ENCODE measurements at places on chromosomes 5 and 9.

- DNase-seq: no peak
Observed at GRCh38 chr5:109788596-109788995, 98.9 kb downstream of the MAN2A1 start.

DNA sequence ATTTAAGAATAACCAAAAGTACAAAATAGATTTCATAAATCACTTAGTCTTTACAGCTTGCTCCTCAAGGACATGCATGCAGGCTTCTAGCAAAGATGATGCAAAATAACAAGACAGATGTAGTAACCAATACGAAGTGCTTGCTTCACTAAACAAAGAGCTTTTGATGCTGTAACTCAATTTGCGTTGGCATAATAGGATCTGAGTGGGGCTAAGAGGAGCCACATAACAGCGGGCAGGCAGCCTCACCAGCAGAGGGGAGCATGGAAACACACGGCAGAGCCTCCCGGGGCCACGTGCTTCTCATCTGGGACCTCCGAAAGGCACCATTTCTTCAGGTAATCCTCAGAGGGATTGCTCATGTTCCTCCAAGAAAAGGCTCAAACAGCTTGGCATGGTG is 139.7 kb downstream of the C5orf15 start:
- no peak for DNase-seq

GRCh38 chr9:109797006-109797405 is 17.0 kb downstream of the PALM2AKAP2 start:
- DNase-seq: no peak

- no peak for DNase-seq
Observed at GRCh38 chr9:124210697-124211096, 47.1 kb upstream of the NEK6 start.

GRCh38 chr9:135958485-135958884 is 2.7 kb downstream of the UBAC1 start:
- no peak for DNase-seq

- no peak for DNase-seq
Observed at GRCh38 chr5:147406636-147407035, 103.2 kb downstream of the DPYSL3 start.

GRCh38 chr9:35688558-35689541 is 875 bp downstream of the TPM2 start:
- no peak for DNase-seq

GRCh38 chr5:87944553-87945285 is 323.9 kb downstream of the TMEM161B start:
- DNase-seq: peak; percentile 89

DNA sequence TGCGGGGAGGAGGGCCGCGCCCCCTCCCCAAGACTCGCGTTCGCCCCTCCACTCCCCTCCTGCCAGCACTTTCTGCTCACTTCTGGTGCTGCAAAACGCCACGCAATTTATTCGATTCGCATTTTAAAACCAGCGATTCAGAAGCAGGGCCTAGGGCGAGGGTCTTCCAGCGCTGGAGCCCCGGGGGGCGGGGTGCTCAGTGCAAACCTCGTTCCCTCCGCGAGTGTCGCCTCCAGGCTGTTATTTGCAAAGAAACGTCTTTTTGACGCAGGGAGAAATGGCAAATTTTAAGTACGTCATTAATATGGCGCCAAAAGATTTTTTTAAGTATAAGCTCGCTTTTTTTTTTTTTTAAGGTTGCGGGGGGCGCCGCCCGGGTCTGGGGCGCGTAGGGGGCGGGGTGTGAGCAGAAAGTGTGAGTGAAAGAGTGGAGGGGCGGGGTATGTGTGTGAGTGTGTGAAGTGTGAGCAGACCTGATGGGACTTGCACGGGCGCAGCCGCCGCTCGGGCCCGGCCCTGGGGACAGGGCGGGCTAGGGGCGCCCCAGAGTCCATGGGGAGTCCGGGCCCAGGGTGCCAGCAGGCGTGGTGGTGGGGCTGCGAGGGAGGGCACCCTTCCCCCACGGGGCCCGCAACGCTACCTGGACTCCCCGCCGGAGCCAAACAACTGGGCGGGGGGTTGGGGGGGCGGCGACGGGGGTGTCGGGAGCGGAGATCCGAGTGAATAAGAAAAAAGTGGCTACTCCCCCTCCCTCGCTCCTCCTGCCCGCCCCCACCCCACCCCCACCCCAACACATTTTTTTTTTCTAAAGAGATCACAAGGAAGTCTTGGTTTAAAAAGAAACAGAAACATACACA is at the start of gene JADE2:
Gene JADE2 (plus strand): TSS at position 845 of the 857 bp plus-strand sequence. CDS start 10,188 bp downstream, outside the sequence.
- peak; percentile 56 for DNase-seq

DNA sequence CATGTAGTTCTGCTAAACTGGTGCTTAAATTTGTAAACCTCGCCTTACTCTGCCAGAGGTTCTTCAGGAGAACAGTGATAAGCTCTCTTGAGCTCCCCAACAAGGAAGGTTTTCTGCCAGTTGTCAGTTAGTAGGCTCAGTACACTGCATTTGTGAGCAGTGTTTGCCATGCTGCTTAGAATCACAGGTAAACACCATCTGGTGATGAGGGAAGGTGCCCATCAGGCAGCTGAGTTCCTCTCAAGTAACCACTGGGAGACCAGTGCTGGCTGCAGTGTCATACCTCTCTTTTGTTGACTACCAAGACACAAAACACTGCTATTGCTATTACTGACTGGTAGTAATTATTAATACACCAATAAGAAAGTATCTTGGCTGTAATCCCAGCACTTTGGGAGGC is 186.2 kb upstream of the OTULINL start:
- no peak for DNase-seq

GRCh38 chr5:119316906-119317305 is 38.9 kb upstream of the TNFAIP8 start:
- no peak for DNase-seq

DNA sequence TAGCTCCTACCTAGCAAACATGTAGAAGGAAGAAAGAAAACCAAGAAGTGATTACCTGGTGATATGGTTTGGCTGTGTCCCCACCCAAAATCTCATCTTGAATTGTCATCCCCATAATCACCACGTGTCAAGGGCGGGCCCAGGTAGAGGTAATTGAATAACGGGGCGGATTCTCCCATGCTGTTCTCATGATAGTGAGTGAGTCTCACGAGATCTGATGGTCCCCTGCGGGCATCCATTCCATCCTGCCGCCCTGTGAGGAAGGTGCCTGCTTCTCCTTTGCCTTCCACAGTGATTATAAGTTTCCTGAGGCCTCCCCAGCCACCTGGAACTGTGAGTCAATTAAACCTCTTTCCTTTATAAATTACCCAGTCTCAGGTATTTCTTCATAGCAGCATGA is 27.4 kb upstream of the ANKRD34B start:
- no peak for DNase-seq

DNA sequence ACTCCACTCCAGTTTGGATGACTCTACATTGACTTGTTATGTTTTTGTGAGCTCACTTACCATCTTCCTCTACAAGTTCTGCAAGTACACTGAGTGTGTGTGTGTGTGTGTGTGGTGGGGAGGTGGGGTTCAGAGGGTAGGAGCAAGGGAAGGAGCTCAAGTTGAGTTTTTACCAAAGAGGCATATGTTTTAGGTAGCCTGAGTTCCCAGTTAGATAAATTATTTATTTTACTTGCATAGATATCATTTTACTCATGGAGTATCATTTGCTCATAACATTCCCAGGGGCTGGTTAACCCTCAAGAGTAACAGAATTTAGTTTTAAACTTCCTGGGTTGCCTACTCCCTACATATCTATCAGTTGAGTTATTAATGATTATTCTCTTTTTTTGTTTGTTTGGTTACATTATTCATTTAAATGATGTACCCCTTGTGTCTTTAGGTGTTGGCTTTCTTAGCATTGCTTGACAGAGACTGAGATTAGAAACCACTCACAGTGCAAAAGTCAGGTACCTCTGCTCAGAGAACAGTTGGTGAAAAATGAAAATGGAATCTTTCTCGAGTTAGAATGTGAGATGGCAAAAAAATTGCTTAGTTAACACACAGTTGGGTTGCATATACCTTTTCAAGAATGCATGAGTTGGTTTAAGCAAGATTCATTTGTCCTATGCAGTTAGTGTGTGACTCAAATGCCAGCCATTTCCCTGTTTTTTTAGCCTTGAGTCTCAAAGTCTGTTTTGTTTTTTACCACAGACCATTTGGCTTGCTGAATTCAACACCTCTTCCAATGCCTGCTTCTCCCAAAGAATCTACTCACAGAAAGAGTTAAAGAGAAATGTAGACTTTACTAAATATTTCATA is 29.2 kb downstream of the TNFSF8 start:
- DNase-seq: no peak

DNA sequence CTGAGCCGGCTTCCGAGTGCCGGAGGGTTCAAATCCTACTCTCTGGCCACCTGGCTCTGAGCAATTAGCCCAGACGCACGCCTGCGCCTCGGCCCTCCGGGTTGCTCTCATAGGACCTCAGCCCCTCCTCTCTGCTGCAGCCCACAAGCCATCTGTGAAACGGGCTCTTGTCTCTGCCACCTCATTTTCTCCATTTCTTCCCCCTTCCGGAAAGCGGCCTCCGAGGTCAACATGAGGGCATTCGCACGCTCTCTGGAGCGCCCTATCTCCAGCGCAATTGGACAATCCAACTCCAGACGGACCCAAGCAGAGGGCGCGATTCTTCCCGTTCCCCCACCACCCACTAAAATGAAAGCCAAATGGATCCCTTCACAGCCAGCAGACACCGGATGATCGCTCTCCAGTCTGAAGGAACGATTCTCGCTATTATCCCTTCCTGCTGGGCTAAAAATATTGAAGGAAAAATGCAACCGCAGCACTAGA is 41.5 kb downstream of the VAV2 start:
- DNase-seq: no peak

- no peak for DNase-seq
Observed at GRCh38 chr5:35924122-35924949, 14.1 kb downstream of the CAPSL start.

- DNase-seq: no peak
Observed at GRCh38 chr9:107239474-107239873, 43.6 kb upstream of the RAD23B start.

DNA sequence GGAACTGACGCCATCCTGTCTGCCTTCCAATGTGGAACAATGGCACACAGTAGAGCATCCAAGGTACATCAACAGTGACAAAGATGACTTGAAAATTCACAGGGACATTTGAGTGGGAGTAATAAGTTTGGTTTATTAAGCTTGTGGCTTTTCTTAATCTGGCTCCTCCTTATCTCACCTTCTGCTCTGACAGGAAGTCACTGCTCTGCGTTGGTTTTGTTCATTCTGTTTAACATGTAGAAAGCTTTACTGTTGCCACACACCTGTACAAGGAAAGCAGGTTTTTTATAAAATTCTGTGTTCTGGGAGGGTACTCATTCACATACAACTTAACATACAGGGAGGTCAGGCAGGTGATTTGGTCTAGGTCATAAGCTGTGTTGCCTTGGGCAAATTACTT is 1.6 kb upstream of the GZMK start:
- no peak for DNase-seq

DNA sequence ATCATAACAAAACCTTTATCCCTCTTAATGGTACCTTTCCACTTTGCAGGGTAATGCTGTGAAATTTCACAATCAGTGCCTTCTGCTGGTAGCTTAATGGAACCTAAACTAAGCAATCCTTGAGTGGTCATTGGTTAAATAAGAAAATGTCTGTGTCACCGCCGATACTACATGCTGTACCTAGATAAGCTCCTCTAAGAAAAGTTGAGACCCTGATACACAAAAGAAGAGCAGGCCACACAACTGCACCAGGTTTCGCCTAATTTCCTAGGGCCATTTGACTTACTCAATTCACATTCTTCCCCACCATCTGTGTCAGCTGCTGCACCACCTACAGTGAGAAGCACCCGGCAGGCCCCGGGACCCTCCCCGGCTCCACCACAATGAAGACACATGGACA is 9.0 kb upstream of the EDF1 start:
- DNase-seq: no peak

GRCh38 chr9:136191960-136192286 is 13.0 kb downstream of the LHX3 start:
- DNase-seq: no peak

DNA sequence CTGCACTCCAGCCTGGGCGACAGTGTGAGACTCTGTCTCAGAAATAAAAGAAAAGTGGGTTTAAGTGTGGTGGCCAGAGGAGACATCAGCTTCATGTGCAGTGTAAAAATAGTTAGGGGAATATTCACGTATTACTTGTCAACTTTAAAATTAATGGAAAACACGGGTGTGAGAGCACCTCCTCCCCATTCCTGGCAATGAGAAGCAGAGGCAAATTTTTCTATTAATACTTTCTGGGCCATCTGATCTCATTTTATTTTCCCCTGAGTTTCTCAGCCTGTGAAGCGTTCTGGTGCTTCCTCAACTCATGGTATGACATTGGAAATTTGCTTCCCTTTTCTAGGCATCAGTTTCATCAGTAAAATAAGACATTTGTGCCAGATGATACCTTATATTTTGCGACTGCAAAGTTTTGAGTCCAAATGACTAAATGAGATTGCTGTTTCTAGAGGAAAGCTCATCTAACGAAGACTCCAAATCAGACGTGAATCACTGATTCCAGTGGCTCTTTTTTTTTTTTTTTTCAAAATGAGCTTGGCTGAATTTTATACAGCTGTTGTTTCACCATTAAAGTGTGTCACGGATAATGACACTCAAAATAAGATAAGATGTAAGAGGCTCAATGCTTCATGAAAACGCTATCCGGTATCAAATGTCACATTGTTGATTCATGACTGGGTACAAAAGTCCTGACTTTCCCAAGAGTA is 104.6 kb downstream of the MSX2 start:
- DNase-seq: no peak
